ENCODE measurements at places on chromosomes 4 and X. TPM values are rescaled to one million over a fixed set of nuclear protein-coding genes. Genes with fewer than 3 reads are reported as not detected.

Gene CLDN34
- 0.20 TPM for total RNA-seq

DNA sequence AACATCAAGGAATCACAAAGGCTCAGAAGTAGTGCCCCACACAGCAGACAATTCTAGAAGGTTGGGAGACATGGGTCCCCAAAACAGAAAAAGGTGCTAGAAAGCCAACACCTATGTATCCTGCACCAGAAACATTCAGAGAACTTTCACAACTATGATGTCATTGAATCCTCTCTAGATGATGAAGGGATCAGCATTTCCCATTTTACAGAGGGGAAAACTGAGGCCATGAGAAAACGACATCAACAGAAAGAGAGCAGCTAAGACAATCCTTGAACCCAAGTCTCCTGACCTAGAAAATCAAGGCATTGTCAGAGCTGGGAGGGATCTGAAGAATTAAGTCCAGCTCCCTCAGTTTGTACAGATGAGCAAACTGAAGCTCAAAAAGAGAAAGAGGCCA, 3.3 kb downstream of the KCND1 start:
- no peak for ATAC-seq

Gene THAP6
- total RNA-seq, result 9.7 TPM

GRCh38 chrX:46758163-46758955, 559 bp downstream of the SLC9A7 start:
- ATAC-seq, result peak; percentile 38

Gene DGKK
- total RNA-seq, result not detected

GRCh38 chr4:85792376-85793232, 317.7 kb downstream of the ARHGAP24 start:
- no peak for ATAC-seq

Gene EVC2
- total RNA-seq, result 1.8 TPM

Gene NXF3
- not detected for total RNA-seq

GRCh38 chr4:10041036-10041435, 19.7 kb upstream of the SLC2A9 start:
- ATAC-seq, result no peak

Gene FREM3
- total RNA-seq, result not detected

DNA sequence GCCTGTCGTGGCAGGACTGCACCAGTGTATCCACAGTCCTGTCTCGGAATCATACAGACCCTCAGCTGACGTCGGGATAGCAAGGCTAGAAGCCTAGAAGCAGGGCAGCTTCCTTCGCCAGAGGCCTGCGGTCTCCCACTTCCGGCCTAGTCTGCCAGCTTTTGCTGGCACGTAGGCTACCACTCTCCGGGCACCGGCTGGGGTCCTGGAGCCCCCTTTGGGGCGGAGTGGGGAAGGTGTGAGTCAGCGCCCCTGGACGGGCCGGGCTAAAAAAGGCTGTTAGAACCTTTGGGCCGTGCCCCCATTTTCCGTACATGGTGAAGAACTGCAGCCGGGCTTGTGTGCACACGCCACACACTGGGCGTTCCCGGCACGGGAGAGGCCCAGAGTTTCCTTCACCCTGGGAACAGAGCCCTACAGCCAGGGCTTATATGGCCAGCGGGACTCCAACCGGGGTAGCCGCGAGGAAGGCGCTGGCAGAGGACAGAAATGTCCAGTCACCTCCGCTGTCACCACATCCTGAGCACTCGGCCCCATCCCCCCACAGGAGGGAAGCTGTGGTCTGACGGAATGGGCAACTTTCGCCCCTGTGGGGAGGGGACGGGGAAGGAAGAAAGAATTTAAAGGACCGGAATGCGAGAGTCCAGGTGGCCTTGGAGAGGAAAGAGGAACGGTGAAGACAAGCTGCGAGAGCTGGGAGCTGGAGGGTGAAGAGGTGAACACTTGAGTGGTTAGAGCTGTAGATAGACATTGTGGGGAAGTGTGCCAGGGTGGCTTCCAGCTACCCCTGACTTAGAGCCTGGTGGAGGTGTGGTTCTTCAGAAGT, 4.6 kb downstream of the MAGIX start:
- ATAC-seq, result peak; percentile 69

- no peak for ATAC-seq
Measured at GRCh38 chr4:186016796-186017195, 52.2 kb upstream of the TLR3 start.

Gene STPG2
- 0.20 TPM for total RNA-seq

- no peak for ATAC-seq
Measured at GRCh38 chr4:187108845-187109244, 385.2 kb upstream of the FAT1 start.

DNA sequence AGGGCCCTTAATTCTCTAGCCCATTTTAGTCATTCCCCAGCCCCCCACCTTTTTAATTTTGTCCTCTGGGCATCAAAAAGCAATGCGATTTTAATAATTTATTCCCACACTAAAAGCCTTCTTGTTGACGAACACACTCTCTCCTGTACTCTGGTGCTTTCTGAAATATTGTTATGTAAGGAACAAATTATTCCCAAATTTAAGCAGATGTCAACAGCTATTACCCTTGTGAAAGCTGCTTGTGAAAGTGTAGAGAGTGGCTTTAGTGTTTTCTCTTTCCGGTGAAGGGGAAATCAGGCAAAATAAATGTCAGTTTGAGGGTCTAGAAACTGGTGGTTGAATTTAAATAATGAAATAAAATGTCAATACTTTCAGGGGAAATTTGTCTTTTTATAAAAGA, 221.2 kb upstream of the CNKSR2 start:
- ATAC-seq, result no peak

- peak; percentile 98 for ATAC-seq
Measured at GRCh38 chr4:84952004-84952403, 14.5 kb downstream of the WDFY3 start.

DNA sequence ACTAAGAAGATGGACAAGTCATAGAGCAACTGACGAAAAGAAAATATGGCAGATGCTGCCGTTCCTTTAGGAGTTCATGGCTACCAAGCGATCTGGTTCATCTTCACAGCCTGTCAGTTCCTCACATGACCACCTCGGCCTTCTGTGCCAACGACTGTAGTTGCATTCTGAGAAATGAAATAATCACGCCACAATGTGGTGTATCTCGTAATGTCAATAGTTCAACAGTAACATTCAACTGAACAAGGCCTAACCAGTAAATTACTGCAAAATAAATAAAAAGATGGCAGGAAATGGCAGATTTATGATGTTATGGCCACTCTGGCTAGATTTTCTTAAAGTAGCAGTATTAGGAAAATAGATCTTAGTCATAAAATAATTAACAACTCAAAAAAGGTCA, 4.4 kb downstream of the GPRIN3 start:
- ATAC-seq, result no peak

GRCh38 chr4:163167333-163167626, 590 bp upstream of the NAF1 start:
- no peak for ATAC-seq

Gene TLL1
- total RNA-seq, result 1.5 TPM

GRCh38 chr4:32841217-32841616, 2121.0 kb downstream of the PCDH7 start:
- ATAC-seq, result no peak

Gene LDB2
- total RNA-seq, result 4.9 TPM

Gene NEIL3
- total RNA-seq, result 3.8 TPM

DNA sequence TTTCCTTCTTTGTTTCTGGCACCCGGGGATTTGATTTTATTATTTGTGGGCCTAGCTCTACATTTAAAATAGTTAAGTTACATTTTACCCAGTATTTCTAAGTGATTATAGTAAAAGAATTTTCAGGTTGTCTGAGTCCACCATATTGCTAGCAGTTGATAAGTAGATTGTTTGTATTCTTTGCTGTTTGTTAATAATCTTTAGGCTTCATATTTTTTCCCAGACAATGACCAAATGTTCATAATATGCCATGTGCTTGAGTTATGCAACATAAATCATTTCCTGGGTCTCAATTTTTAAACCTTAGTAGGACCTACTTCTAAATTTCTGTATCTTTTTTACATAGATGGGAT, 127.3 kb downstream of the PHKA2 start:
- ATAC-seq, result no peak

Gene SMR3B
- not detected for total RNA-seq

- no peak for ATAC-seq
Measured at GRCh38 chr4:148770377-148770776, 328.2 kb upstream of the NR3C2 start.

DNA sequence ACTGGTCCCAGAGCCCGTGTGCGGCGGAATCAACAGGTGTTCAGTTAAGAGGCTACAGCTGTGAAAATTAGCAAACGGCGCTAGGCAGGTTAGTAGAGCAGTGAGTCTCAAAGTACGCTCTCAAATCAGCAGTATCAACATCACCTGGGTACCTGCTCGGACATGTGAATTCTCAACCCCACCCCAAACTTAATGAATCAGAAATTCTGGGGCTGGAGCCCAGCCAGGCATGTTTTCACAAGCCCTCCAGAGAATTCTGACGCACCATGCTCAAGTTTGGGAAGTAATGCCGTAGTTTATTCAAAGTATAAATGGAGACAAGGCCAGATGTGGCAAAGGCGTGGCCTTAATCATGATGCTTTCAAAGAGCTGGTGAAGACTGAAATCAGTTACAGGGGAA, 58.2 kb upstream of the PTCHD1 start:
- ATAC-seq, result peak; percentile 93

Gene OFD1
- total RNA-seq, result 22.4 TPM

DNA sequence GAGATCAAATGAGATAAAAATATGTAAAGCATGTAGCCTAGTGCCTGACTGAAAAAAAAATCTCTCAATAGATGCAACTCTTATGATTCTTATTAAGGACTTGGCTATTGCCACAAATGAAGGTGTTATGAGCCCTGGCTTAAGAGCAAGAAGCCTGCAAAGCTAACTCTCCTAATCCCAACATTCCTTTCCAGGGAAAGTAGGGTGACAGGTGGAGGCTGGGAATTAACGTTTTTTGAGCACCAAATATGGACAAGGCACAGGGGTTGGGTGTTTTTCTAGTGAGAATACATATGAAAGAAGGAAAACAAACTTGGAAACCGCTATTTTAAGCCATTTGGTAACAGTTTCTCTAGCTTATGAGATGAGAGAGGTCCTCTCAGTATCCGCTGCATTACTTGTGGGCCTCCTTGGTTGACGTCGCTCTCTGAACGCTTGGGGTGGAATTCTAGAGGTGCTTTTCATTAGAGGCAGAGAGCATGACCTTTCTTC, 2.4 kb downstream of the RHOH start:
- ATAC-seq, result no peak

Gene TEX13B
- total RNA-seq, result not detected

Gene PQBP1
- 53.5 TPM for total RNA-seq

DNA sequence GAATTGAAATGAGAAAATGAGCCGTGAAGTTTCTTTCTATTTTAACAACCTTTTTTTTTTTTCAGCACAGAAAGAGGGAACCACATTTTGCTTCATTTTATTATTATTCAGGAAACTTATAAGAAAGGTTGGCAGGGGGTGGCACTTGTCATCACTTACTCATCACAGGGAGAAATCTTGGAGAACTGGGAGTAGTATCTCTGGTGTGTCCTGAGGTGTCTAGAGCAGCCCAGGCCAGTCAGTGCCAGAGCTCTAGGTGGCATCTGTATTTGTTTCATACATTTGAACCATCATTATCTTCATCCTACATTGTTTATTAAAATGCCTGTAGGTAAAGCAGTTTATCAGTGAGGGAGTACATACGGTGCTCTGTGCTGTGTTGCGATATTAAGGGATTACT, 43.8 kb upstream of the ARHGAP24 start:
- ATAC-seq, result no peak

Gene TIMM8A
- total RNA-seq, result 14.2 TPM

GRCh38 chrX:123336666-123337065, 152.6 kb downstream of the GRIA3 start:
- ATAC-seq, result no peak

DNA sequence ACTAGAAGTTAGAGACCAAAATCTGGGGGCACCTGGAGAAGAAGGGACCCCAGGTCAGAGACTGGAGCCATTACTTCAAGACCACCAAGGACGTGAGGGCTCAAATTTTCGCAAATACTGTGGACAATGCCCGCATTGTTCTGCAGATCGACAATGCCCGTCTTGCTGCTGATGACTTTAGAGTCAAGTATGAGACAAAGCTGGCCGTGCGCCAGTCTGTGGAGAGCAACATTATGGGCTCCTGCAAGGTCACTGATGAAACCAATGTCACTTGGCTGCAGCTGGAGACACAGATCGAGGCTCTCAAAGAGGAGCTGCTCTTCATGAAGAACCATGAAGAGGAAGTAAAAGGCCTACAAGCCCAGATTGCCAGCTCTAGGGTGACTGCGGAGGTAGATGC, 101.2 kb downstream of the NCAPG start:
- ATAC-seq, result no peak

DNA sequence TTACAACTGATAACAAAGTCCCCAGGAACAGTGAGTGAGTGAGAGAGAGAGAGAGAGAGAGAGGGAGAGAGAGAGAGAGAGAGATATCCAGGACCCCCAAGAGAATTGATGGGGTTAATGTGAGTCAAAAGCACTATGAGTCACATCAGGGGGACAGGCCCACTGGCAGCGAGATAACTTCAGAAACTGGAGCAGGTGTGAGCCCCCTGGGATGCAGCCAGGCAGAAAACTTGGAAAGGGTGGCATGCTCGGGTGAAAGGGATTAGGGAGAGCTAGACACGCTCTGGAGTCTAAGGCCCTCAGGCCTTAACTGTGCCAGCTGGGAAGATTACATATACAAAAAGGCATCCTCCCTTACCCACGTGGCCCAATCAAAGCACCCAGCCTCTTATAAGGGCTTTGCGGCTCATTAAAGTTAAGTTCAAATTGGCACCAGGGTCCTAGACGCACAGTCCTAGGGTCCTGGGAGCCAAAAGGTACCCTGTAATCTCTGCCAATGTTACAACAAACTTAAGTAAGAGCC, 841 bp downstream of the ACOT9 start:
- ATAC-seq, result peak; percentile 83

Gene NAA11
- total RNA-seq, result not detected

Gene PNMA5
- not detected for total RNA-seq

DNA sequence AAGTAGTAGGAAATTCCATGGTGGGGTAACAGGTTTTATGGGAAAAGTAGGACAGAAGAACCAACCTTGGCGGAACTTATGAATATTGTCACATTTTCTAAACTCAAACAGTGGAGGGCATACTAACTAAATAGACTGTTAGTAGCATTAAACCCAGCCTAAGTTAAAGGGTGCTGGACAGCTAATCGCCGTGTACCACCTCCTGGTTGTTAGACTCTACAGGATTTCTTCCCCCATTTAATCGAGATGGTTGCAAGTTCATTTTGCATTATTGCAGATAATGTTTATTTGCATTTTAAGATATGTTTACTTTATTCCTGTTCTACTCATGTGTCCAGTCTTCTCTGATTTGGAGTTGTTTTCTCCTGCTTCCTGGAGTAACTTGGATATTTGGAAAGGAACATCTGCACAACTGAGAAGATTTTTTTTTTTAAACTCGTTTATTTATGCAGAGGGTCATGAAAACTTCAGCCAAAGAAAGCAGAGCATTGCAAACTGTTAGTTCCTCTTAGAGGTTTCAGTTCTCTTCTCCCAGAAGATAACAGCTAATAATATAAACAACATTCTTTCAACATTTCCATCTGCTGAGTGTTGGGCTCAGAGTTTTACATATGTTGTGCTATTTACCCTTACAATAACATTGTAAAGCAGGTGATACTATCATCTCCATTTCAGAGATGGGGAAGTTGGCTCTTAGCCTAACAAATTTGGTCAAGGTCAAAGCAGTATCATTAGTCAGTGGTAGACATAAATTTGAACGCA, 51.5 kb upstream of the TBC1D9 start:
- peak; percentile 38 for ATAC-seq

Gene CENPVL2
- total RNA-seq, result not detected

Gene S100P
- 1,144 TPM for total RNA-seq

Gene FAM9C
- total RNA-seq, result not detected

Gene GATA1
- not detected for total RNA-seq
